ENCODE measurements at places on chromosomes 5 and 9.

DNA sequence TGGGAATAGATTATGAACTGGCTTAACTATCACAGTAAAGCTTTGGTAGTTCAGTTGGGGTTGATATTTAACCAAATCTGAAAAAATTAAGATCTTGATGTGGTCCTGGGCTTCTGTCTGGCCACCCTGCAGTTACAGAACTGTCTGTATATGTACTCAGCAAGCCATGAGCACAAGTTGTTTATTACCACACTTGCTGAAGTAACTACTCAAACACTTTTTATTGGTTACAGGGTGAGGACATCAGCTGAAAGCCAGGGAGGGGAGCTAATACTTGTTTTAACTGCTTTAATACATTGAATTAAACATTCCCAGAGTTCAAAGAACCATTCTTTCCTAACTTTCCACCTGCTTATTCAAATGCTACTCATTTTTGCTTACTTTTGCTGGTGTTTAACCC is 29.4 kb upstream of the KCNN2 start:
- DNase-seq = no peak

GRCh38 chr5:139385061-139386049 is 2.3 kb upstream of the SLC23A1 start:
- no peak for DNase-seq

DNA sequence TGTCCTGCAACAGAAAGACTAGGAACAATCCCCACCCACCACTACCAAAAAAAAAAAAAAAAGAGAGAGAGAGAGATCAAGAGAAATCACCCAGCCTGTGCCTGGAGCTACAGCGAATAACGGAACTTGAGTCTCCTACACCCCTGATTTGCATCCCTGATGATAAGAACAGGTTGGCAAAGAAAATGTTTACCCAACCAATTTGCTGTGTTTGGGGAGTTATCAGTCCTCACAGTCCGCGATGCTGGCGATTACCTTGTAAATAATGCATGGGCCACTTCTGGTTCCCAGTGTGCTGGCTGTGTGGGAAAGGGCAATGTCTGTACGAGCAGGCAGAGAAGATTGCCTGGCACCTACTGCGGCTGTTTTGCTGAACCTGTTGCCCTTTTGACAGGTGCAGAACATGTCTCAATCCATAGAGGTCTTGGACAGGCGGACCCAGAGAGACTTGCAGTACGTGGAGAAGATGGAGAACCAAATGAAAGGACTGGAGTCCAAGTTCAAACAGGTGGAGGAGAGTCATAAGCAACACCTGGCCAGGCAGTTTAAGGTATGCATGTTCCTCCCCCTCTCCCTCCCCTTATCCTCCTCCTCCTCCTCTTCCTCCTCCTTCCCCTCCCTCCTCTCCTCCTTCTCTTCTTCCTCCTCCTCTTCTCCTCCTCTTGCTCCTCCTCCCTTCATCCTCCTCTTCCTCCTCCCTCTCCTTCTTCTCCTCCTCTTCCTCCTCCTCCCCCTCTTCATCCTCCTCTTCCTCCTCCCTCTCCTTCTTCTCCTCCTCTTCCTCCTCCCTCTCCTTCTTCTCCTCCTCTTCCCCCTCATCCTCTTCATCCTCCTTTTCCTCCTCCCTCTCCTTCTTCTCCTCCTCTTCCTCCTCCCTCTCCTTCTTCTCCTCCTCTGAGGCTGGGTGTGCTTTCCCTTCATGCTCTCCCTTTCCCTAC is 8.3 kb downstream of the OLFM1 start:
- DNase-seq = no peak

- DNase-seq = no peak
These were observed 111.7 kb upstream of the C6 start for GRCh38 chr5:41325074-41325473.

DNA sequence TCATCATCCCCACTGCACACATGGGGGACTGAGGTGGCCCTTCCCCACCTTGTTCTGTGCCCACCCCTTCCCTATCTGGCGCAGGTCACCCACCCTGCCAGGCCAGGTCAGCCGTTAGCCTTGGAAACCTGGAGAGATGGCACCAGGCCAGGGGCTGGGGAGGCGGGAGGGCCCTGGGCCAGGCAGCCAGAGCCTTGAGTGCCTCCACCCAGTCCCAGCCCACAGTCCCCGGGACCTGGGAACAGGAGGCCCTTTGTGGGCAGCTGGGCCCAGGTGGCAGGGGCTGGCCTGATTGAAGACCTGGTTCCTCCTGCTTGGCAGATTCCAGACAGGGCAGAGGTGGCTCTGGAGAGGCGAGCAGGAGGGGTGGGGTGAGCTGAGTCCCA is 70.6 kb downstream of the LRSAM1 start:
- DNase-seq = no peak

- no peak for DNase-seq
These were observed 25.8 kb downstream of the FPGS start for GRCh38 chr9:127828262-127829031.

DNA sequence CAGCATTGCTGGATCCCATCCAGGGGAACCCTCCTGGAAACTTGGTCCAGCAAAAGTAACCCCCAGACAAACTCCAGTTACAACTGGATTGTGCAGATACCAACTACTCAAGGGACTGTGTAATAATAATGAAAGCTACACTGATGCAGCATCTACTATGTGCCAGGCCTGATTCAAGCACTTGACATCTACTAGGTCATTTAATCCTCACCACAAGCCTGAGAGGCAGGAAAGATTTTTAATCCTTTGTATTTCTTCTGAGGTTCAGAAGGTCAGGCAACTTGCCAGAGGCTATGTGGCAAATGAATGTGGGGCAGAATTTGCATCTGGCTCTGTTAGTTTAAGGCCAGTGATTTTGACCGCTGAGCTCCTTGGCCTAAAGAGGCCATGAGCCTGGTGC is 29.5 kb upstream of the FOXI1 start:
- no peak for DNase-seq

- DNase-seq = no peak
These were observed 81.9 kb downstream of the MAP1B start for GRCh38 chr5:72189146-72189545.

DNA sequence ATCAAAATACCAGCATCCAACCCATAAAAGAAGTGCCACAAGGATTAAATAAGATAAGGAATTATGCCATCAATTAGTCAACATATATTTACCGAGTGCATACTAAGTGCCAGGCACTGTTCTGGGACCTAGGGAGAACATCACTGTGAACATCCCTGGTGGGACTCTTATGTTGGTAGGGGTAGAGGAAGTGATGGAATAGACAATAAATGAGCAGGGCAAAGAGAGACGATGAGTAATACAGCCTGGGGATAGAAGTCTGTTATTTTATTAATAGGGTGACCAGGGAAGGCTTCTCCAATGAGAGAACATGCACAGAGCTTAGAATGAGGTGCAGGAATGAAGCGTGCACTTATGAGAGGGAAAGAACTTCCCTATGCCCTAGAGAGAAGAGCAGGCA is 47.4 kb upstream of the VLDLR start:
- DNase-seq = no peak

DNA sequence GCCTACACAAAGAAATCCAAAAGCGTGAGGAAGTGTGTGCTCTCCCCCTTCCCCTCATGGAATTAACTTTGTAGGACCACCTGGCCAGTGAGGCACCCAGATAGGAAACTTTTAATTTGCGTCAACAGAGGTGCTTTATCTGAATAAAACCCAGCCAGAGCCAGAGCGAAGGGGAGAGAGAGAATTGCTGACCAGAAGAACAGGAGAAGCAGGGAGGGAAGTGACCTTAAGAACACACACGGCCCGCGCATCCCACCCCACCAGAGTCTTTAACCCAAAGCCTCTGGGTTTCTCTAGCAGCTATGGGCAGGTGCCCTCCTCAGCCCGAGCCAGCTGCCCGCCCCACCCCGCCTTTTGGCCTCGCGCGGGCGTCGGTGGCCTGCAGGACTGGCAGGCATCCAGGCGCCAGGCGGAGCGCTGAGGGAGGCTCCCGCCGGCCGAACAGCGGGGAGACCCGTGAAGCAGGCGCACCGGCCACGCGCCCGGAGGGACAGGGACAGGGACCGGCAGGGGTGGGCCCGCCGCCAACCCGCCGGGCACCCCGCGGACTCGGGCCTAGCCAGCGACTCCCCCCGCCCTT is 580 bp downstream of the ERAP1 start:
- no peak for DNase-seq

DNA sequence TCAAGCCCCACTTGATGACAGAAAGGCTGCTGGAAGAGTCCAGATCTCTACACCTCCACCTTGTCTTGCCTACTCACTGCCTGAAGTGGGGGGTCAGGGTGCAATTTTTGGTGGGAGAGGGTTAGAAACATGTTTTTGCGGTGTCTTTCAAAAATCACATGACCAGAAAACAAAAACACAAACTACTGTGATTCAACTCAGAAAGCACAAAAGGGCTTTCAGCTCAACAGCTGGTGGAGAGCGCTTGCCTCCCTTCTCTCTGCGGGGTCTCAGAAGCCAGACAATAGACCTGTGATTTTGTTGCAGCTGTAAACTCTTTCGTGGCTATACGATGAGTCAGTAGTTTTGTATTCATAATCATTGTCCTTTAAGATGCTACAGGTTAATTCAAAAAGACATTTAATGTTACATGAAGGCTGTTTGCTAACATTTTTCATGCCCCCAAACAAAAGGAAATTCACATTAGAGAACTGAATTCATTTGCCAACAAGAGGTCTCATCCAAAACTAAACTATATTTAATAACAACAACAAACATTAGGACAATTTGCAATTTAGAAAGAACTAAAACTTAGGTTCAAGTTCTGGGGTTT is 172.6 kb upstream of the RAI14 start:
- no peak for DNase-seq

DNA sequence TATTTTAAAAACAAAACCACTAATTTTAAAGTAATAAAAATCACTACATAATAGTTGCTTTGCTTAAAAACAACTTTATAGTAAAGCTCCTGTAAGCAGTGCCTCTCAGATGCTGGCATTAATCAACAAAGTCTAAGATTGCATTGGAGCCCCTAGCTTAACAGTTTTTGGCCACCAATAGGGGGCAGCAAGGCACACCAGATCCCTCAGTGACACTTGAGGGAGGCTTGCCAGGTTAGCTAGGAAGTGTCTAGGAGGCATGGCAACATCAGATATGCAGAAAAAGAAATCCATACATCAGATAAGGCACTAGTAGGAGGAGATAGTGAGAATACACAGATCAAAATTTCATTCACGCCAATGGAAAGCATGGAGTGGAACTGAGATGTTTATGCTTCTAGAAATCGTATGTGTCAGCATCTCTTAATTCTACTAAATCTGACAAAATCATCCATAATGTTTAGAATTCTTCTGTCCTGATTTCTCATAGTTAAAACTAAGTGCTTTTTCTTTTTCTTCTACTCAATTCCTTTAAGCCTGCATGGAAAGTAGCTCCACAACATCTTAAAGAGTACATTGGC is 73.6 kb upstream of the PAM start:
- peak; percentile 32 for DNase-seq

GRCh38 chr5:76709762-76710161 is 6.2 kb upstream of the F2R start:
- no peak for DNase-seq

GRCh38 chr5:161546470-161547301 is at the start of gene GABRB2:
TSS of gene GABRB2 (minus strand) at chr5:161546725. CDS start at chr5:161546643, 82 bp downstream.
- no peak for DNase-seq

GRCh38 chr5:3490957-3491507 is 104.6 kb upstream of the IRX1 start:
- no peak for DNase-seq

- DNase-seq = no peak
These were observed 2.2 kb downstream of the NSMF start for GRCh38 chr9:137456864-137457405.

- DNase-seq = peak; percentile 62
These were observed 11.0 kb upstream of the EXOSC2 start for GRCh38 chr9:130682421-130683121.

DNA sequence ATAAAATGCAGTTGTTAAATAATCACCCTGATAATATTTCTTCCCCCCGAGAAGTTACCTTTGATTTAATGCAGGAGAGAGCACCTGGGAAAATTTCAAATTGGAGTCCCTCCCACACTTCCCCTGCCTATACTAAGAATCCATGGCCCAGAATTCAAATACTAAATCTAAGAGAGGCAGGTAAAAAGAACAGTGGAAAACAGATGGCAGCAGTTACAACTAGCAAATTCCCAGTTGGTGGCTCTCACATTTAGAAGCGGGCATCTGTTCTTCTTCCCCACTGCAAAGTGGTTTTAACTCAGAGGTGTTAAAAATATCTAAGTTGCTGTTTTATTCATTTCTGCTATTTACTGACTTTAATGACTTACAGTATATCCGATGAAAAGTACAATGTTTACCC is 210.4 kb upstream of the ELAVL2 start:
- no peak for DNase-seq

DNA sequence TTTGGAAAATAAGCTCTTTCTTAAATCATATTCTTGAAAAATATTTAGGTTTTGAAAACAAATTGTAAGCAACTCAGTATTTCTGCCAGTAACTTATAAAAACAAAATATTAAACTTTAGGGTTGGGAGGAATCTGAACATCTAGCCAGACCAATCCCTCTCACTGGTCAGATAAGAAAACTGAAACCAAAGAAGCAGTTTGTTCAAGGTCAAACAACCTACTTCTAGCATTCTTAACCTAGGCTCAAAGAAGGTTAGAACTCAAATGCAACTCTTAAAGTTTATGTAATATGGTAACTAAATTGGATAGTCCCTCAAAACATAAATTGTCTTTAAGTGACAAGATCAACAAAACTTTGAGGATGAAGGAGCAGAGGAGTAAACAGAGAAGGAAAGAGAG is 374.9 kb upstream of the TNC start:
- DNase-seq = no peak

GRCh38 chr5:78985116-78985724 is at the start of gene ARSB:
TSS of gene ARSB (minus strand) at chr5:78985310. CDS start at chr5:78985248, 62 bp downstream.
- DNase-seq = peak; percentile 37

GRCh38 chr5:3347741-3348140 is 247.9 kb upstream of the IRX1 start:
- no peak for DNase-seq

DNA sequence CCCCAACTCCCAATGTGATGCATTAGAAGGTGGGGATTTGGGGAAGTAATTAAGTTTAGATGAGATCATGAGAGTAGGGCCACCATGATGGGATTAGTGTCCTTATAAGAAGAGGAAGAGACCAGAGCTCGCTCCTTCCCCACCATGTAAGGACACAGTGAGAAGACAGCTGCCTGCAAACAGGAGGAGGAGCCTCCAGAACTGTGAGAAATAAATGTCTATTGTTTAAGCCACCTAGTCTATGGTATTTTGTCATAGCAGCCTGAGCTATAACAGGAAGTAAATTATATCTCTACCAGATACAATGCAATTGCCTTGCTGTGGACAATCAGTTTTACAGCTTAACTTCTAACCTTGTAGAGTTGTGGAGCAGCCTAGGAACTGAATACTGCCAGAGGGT is 58.0 kb downstream of the ANKRD33B start:
- no peak for DNase-seq

GRCh38 chr5:172740428-172741205 is 30.4 kb downstream of the DUSP1 start:
- DNase-seq = no peak
